Hippocampal formation (tissue), 2 donors: ENCODE measurements at places on chromosomes 11 and 22.

- no peak for DNase-seq
These were observed 11.7 kb upstream of the MRPL23 start for GRCh38 chr11:1935156-1936071.

- no peak for DNase-seq
These were observed 28.2 kb downstream of the GGT5 start for GRCh38 chr22:24216541-24217209.

GRCh38 chr11:2919837-2920236 lies 9.4 kb downstream of the PHLDA2 start:
- DNase-seq = no peak

DNA sequence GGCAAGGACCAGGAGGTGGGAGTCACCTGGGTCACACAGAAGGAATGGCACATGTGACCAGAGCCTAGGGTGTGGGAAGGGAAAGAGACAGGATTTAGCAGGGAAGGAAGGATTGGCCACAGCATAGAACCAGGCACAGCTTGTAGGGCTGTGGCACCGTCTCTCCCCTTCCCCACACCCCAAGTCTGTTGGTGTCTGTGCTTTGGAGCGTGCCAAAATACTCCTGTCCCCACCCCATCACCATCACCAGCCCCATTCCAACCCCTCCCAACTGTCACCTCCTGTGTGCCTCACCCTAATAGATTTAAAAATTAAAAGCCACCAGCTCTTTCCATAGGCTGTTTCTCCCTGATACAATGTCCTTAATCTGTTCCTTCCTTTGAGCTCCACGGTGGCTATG lies 18.2 kb downstream of the SGSM1 start:
- DNase-seq = no peak

DNA sequence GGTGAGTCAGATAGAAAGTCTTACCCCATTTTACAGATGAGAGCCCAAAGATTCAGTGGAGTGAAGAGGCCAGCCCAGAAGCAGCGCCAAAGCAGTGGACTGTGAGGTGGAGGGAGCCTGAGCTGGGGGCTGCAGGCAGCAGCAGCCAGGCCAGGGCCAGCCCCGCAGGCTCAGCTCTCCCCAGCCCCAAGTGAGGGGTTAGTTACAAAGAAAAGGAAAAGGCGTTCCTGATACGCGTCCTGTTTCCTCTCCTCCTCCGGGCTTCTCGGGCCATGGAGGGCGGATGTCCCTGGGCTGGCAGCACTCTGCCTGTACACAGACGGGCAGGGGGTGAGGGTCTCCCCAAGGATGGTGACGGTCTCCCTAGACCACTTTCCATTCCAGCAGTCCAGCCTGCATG lies 44.9 kb downstream of the ARRB1 start:
- DNase-seq = no peak

DNA sequence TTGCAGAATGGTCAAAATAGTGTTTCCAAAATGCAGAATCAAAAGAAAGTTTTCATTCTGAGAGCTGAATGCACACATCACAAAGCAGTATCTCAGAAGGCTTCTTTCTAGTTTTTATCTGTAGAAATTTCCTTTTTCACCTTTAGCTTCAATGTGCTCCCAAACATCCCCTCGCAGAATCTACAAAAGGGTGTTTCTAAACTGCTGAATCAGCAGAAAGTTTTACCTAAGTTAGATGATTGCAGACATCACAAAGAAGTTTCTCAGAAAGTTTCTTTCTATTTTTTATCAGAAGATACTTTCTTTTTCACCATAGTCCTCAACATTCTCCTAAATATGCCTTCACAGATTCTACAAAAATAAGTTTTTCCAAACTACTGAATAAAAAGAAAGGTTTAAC lies 239.8 kb downstream of the OR4A5 start:
- DNase-seq = no peak

DNA sequence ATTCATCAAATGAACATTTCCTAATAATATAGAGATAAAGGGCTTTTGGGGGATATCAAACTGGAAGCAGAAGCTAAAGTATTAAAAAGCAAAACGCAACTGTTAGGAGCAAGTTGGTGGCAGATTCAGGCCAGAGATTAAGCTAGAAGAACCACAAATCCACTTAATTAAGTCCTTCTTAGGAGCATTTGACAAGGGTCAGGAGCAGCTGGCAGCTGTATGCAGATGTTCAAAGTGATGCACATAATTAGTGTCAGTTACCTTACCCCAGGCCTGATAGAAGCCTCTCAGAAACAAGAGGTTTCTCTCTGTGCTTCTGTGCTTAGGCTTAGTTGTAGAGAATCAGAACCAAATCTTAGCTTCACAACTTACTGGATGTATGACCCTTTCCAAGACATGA lies 546.5 kb upstream of the ANO5 start:
- no peak for DNase-seq

DNA sequence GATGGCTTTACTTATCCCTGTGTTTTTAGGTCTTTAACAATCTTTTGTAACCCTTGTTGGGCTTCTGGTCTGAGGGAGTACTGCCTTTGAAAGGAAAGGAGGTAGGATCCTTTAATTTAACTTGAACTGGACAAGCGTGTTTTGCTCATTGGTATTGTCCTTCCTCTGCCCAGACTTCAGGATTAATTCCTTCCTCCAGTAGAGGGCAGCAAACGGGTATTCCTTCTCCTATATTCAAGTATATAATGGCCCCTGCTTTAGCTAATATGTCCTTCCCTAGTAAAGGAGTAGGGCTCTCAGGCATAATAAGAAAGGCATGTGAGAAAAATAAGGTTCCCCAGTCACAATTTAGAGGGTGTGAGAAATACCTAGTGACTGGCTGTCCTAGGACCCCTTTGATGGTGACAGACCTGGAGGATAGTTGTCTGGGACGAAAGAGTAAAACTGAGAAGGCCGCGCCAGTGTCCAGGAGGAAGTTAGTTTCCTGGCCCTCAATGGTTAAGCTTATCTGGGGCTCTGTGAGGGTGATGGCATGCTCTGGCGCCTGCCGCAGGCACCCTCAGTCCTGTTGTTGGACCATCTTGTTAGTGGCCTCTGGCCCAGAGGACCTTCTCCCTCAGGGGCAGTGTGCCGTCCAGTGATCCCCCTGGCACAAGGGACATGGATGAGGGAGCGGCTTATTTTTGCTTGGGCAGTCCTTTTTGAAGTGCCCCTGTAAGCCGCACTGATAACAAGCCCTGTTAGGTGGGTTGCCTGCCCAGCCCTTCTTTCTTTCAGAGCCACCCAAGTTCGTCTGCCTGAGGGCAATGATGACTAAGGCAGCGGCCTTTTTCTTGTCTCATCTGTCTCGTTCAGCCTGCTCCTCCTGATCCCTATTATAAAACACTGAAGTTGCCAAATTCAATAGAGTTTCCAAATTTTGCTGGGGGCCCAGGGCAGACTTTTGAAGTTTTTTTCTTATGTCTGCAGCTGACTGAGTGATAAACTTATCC lies 51.8 kb downstream of the C11orf71 start:
- DNase-seq = peak; percentile 42

DNA sequence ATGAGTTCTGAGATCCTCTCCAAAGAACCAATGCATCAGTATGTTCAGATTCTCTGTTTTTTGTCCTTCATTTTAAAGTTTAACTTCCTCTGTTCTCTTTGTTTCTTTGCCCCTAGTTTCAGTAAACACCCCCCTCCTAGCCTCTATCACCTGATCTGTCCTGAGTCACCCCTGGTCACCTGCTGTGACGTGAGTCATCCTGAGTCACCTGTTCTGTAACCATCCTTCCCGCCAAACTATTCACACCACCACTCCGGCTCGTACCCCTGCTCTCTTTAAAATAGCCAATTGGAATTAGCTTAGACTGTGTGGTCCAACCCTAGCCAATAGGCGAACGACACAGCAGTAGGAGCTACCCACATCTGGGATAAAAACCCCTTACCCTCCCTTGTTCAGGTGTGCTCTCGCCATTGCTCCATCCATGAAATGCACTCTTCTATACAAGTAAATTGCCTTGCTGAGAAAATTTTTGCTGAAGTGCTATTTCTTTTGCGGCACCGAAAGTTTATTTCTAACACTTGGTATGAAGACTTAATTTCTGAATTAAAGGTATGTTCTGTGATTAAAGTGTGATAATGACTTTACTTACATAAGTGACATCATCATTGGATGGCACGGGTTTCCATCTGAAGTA lies 318.4 kb downstream of the AASDHPPT start:
- DNase-seq = no peak

DNA sequence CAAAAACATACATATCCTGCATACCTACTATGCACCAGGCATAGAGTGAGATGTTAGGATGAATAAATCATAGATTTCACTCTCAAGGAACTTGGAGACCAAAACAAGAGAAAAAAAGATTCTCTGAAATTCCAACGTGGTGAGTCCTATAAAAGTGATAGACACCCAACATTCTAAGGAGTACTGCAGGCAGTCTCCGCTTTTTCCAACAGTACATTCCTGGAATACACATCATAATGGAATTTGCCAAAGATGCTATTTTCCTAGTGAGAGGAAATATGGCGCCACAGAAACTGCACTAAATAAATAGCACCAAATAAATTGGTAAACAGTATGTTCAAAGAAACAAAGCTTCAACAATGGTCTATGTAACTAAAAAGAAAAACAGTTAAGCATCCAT lies 6.0 kb downstream of the TMEM123 start:
- no peak for DNase-seq

DNA sequence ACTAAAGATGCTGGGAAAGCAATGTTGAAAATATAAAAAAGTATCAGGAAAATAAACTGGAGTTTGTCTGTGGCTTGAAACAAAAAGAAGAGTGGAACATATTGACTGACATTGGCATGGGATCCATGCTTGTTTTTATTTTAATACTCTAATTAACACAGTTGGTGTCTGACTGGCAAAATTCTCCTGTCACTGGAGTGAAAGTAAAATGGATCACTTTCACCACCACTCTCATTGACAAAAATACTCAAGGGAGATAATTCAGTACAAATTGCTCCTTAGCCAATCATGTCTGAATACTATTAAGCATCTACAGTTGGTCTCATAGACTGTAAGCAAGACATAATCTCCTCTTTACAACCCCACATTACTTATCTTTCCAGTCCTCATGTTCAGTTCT lies 101.8 kb downstream of the DCDC1 start:
- no peak for DNase-seq
